ENCODE measurements at places on chromosomes 12 and 14.
A peak's percentile ranks its signal among the peaks of the same experiment; 100 is the strongest.

- no peak for DNase-seq
These were observed 33.3 kb downstream of the APAF1 start for GRCh38 chr12:98678236-98678945.

GRCh38 chr12:130491421-130492357 lies 154.0 kb downstream of the PIWIL1 start:
- no peak for DNase-seq

DNA sequence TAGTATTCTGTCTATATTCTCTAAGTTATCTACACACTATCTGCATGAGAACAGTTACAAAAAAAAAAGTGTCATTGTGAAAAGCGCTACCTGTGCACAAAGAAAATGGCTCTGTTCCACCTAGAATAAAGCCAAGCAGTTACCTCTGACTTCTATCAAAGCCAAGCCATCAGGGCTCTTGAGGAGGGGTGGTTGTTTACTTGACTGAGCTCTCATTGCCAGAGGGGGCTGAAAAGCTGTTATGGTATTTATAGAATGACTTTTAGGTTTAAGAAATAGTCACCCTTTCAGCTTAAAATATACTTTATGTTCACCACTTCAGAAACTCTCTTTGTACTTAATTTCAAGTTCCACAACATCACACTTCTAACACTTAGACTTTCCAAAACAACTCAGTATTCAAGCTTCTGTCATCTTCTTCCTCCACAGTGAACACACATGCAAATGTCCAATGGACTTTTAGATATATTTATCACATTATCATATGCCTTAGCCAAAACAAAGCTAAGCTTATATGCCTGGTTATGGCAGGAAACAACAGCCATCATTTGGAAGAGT lies 7.5 kb downstream of the ITPR2 start:
- no peak for DNase-seq

DNA sequence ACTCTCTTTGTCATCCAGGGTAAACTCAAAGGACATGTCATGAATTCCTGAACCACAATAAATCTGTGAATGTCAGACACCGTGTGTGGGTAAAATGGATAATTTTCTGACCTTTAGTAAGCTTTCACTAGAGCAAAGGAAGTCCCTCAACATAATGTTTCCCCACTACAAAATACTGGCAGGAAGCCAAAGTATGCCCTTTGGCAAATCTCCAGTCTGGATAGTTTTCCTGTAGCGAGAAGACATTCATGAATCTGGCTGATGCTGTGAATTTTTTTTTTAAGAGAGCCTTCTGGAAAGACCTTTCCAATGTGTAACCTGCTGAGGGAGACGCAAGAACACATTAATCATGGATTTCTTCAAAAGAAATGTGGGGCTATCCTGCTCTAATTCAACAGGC lies 389.6 kb upstream of the DDHD1 start:
- peak; percentile 77 for DNase-seq

DNA sequence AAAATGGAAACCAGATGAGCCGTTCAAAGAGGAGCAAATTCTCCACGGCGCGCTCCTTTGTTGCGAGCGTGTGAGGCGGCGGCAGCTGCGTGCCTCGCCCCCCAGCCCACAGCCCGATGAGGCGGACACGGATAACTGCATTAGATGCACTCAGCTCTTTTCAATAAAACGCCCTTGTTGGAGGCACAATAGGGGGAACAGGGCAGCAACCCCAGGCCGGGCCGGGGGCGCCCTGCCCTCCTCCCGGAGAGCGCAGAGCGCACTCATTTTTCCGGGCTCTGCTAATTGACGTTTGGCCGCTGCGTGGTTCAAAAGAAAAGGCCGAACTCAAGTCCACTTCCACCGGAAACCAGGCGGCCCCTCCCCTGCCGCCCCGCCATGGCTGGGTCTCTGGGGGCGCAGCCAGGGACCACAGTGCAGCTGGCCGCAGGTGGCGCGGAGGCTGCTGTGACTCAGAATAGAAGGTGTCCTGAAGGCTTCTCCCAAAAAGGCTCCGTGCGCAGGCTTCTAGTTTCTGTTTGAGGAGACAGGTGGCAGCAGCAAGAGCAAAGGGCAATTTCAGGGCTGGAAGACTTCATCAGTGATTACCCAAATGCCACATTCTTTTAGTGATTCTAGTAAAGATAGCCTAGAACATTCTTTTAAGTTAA lies 29.0 kb upstream of the SMOC1 start:
- DNase-seq = no peak

DNA sequence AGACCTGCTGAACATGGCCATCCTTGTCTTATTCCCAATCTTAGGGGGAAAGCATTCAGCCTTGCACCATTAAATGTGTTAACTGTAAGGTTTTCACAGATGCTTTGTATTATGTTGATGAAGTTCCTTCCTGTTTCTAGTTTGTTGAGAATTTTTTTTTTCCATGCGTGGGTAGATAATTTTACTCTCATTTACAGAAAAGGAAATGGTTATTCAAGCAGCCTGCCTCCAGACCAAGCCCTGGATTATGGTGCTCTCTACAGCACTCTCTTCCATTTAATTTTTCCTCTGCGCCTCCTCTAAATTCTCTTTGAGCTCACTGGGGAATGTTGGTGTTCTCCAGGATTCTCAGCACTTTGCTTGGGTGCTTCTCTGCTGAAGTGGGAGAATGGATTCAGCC lies 179.3 kb upstream of the PZP start:
- no peak for DNase-seq

DNA sequence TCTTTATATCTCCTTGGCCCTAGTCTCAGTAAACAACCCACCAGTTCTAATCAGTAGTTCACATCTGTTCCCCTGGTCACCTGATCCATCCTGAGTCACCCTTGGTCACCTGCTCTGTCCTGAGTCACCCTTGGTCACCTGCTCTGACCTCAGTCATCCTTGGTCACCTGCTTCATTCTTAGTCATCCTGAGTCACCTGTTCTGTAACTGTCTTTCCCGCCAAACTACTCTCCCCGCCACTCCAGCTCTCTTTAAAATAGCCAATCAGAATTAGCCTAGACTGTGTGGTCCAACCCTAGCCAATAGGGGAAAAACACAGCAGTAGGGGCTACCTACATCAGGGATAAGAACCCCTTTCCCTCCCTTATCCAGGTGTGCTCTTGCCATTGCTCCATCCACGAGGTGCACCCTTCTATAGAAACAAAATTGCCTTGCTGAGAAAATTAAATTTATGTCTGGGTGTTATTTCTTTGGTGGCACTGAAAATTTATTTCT lies 245.4 kb upstream of the DIO3 start:
- no peak for DNase-seq

GRCh38 chr14:32559048-32559447 lies 229.9 kb downstream of the AKAP6 start:
- no peak for DNase-seq

- peak; percentile 43 for DNase-seq
These were observed 678.4 kb downstream of the MED13L start for GRCh38 chr12:115598871-115599811.

DNA sequence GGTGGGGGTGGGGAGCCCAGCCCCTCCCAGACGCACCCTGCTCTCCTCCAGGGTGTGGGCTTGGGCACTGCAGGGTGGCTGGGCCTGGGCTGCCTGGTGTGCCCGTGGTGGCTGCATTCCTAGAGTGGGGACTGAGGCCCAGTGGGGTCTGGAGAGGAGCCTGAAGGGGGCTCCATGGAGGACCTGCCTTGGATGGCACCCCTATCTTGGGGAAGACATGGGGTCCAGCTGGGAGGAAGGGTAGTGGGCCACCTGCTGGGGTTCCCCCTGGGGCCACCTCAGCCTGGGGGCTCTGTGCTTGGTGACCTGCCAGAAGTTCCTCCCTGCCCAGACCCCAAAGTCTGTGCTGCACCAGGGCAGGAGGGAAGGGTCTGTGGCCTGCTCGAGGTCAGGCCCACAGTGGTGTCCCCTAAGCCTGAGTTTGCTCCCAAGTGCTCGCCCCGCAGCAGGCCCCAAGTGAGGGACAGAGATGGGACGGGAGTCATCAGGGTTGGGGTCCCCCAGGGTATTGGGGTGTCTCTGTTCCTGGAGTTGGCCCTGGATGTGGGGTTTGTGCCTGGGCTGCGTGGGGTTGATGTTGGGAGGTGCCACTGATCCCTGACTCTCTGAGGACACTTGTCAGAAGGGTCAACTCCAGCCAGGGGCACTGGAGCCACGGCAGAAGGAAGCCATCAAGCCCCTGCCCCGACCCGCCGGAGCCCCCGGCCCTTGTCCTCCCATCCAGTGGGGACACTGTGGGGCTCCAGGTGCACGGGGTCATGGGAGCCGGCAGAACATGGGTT lies 382.9 kb downstream of the TMEM121 start:
- no peak for DNase-seq

DNA sequence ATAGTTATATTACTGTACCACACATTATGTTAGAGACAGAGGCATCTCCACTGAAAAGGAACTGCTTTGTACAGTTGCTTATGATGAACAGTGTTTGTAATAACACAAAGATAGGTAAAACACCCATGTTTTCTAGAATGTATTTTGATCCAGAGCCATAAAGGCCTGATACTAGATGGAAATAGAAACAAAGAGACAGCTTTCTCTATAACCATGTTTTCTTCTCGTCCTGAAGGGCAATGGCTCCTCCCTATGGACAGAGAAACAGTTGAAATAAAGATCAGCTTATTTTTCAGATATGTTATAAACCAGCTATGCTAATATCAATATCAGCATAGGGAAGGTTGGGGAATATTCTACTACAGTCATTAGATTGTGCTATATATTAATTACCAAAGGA lies 109.2 kb downstream of the ATXN7L3B start:
- no peak for DNase-seq

DNA sequence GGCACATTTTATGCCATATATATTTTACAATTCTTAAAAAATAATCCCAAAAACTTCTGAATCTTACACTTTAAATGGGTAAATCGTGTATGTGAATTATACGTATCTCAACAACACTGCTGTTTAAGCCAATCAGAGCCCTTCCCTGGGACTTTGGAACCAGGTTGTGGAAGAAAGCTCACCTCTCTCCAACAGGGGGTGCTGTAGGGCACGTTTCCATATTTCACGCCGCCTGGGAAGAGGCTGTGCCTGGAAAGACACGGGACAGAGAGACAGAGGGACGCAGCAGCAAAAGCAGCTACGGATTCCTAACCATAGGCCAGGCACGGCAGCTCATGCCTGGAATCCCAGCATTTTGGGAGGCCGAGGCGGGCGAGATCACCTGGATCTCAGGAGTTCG lies 29.4 kb upstream of the FBRSL1 start:
- DNase-seq = no peak

DNA sequence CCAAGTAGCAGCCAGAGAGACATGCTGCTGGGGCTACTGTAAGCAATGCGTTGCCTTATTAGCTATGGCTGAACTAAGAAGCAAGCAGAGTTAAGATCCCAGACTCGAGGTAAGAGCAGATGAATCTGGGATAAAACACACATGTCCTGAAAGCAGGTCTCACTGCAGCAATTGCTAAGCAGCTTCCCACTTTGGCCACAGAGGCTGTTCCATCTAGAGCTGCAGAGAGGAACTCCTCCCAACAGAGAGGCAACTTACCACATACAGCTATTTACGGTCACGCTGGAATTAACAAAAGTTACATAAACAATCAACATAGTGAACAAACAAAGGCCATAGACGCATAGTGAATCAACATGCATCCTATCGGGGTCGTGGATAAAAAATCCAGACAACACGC lies 90.2 kb downstream of the KSR2 start:
- DNase-seq = no peak

DNA sequence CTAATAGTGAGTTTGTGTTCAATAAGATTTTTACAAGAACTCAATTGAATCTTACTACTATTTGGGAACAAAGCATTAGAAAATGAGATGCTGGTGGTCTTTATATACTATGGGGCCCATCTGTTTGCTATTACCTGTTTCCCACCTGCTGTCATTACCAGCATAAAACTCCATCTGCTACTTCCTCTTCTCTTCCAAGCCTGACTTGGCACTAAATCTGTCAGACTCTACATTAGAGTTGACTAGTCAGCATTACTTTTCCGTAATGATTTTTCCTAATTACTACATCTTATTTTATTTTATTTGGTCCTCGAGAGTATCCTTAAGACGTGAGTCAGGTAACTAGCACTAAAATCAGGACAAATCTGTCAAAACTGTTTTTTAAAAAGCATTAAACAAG lies 68.1 kb upstream of the KRR1 start:
- no peak for DNase-seq

DNA sequence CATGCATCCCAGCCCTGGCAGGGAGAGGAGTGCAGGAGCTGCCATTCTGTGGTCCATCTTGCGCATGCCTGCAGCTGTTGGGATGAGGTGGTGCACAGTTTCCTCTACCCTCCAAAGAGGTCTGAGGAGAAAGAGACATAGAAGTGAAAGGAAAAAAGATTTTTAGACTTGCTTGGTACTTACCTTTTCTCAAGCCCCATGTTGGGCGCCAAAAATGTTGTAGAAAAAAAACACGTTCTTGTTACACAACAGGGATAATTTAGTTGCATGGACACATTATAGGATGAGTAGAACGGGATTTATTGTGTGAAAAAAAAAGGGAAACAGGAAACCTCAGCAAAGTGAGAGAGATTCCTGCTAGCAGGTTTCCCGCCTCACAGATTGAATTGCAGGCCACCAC lies 244.4 kb upstream of the GARIN2 start:
- no peak for DNase-seq

DNA sequence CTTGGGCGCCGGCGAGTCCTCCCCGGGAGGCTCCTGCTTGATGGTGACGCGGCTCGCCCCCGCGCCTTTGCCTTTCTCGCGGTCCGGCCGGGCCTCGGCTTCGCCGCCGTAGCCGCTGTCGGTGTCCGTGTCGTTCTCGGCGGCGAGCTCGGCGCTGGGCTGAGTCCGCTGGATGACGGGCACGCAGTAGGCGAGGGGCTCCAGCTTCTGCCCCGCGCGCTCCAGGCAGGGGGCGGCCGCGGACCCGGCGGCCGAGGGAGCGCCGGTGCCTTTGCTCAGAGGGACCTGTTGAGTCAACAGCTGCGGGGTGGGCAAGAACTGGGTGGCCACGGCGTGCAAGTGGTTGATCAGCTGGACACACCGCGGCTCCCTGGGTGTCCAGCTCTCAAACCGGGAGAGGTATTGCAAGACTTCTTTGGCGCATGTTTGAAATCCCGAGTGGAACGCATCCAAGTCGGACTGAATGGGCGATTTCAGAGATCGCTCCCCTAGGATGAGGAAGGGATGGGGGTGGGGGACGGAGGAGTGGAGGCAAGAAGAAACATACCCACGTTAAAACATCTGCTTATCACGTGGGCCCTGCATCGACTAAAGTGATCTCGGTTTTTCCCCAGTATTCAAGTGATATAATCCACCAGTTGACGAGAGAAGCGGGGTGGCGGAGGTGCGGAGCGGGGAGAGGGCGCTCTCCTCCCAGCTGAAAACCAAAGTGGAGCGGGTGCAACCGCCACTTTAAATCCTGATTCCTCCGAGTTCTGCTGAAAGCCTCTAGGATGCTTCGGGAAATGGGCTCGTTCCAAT lies 2.0 kb downstream of the BHLHE41 start:
- DNase-seq = no peak

DNA sequence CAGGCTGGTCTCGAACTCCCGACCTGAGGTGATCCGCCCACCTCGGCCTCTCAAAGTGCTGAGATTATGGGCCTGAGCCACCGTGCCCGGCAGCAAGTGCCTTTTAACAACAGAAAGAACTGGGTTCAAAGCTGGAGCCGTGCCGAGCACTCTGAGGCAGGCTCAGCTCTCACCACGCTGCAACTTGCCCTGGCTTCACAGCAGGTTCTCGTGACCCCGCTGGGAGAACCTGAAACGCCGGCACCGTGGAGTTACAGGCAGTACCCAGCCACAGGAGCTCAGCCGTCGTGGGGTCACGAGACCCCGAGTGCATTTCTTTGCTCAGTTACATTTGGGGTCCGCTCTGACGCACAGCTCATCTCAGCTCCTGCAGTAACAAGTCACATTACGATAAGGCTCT lies 14.4 kb downstream of the GOLGA3 start:
- no peak for DNase-seq

GRCh38 chr12:71282925-71283324 lies 125.1 kb upstream of the TSPAN8 start:
- DNase-seq = no peak
